CD4-positive, alpha-beta T cell (primary cell): ENCODE measurements at places on chromosomes 6 and 20.
A peak's percentile ranks its signal among the peaks of the same experiment; 100 is the strongest.

GRCh38 chr20:3616250-3616649, 46.9 kb downstream of the GFRA4 start:
- no peak for DNase-seq

GRCh38 chr20:50680105-50680960, 11.0 kb downstream of the RIPOR3 start:
- DNase-seq: no peak

DNA sequence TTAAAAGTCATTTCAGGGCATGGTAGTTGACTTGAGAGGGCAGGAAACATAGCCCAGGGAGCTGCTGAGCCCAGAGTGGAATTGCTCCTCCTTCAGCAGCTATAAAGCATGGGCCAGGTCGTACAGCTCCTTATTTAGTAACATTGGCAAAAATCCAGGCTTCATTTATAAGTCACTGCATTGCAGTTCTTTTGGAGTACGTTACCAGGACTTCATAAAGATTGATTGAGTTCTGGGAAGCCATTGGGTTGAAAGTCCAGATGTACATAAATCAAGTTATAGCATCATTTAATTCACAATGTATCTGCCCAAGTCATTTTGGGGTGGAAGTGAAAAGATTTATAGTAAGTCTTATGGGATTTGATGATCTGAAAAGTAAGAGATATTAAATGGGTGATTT, 53.0 kb upstream of the ANKEF1 start:
- DNase-seq: no peak

GRCh38 chr20:51077686-51078060, 54.8 kb upstream of the KCNG1 start:
- no peak for DNase-seq

DNA sequence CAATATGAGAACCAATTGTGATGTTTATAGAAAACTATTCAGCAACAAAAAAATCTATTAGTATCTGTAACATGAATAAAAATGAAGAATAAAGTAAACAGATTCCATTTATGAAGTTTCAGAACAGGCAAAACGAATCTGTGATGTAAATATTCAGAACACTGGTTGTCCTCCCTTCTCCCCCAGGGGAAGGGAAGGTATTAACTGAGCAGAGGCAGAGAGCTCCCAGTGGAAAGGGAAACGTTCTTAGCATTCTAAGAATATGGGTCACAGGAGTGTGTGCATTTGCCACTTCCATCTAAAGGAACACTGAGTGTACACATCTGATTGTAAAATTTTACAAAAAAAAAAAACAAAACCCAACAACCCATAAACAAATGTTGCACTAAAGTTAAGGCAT, 23.1 kb downstream of the SPAG4 start:
- no peak for DNase-seq

GRCh38 chr20:11248687-11249638, 575.2 kb upstream of the JAG1 start:
- no peak for DNase-seq

GRCh38 chr20:5719861-5720403, 30.3 kb upstream of the SHLD1 start:
- no peak for DNase-seq

DNA sequence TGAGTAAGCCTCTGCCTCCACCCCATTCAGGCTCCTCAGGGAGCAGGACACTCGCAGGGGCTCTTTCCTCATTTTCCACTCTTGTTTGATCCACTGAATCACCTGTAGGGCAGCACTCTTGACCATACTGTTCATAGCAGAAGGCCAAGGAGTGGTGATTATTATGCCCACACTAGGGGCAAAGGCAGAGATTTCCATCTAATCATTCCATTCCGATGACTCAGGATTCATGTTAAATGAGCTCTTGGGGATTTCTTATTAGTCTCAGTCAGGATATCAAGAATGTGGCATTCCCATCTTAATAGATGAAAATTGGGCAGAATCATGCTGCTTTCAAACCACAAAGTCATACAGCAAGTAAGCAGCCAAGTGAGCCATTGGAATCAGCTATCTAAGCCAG, 101.9 kb upstream of the MOCS1 start:
- DNase-seq: no peak

GRCh38 chr6:46136831-46137230, 7.0 kb downstream of the ENPP4 start:
- no peak for DNase-seq

DNA sequence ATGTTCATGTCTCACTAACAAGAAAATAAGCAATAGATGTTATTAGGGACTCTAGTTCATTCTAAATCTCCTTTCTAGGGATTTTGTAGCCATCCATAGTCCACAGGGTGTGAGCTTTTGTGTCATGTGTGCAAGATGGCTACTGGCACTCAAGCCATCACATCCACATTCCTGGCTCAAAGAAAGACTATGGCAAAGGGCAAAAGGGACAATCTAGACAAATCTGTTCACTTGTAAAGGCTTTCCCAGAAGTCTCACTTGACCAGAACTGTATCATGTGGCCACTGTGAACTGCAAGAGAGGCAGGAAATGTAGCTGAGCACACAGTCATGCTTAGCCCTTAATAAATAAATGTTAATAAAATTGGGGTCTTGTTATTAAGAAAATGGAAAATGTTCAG, 212.6 kb upstream of the EXOC2 start:
- DNase-seq: no peak

GRCh38 chr20:19875376-19876221, 117.5 kb downstream of the RIN2 start:
- no peak for DNase-seq

DNA sequence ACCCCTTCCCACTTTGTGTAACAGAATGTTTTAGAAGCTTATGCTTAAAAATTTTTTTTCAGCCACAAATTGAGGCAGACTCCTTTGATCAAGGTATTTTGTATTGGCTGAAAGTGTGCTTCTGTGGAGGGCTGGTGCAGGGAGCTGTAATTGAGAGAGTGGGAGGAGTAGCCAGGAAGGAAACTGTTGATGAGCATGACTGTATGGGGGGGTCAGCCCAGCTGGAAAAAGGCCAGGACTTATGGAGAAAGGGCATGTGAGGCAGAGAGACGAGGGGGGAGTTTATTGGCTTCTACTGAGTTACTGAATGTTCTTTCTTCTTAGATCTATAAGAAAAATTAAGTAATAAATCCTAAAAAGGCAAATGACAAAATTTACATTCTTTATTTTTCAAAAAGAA, 13.4 kb downstream of the RFPL4B start:
- no peak for DNase-seq

- DNase-seq: no peak
Observed at GRCh38 chr6:51045548-51045947, 226.9 kb downstream of the TFAP2B start.

DNA sequence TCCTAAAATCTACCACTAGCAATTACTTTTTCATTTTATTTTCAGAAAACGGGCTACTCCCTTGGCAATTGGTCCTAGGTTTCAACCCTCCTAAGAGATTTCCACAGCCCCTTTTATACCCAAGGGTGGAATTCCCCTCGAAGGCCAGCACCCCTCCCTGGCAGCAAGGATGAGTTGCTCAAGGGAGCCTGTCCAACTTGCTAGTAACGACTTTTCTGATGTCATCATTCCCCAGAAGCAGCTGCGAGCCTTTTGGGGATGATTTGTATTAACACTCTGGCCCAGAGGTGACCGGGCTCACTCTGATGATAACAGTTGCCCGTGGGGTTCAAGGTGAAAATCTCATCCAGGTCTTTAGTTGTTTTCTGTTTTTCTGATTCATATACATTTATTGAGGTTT, 30.7 kb upstream of the NAA20 start:
- DNase-seq: no peak

GRCh38 chr6:128527375-128527774, 7.0 kb upstream of the PTPRK start:
- no peak for DNase-seq

GRCh38 chr6:146884728-146885127, 286.0 kb downstream of the ADGB start:
- DNase-seq: no peak

DNA sequence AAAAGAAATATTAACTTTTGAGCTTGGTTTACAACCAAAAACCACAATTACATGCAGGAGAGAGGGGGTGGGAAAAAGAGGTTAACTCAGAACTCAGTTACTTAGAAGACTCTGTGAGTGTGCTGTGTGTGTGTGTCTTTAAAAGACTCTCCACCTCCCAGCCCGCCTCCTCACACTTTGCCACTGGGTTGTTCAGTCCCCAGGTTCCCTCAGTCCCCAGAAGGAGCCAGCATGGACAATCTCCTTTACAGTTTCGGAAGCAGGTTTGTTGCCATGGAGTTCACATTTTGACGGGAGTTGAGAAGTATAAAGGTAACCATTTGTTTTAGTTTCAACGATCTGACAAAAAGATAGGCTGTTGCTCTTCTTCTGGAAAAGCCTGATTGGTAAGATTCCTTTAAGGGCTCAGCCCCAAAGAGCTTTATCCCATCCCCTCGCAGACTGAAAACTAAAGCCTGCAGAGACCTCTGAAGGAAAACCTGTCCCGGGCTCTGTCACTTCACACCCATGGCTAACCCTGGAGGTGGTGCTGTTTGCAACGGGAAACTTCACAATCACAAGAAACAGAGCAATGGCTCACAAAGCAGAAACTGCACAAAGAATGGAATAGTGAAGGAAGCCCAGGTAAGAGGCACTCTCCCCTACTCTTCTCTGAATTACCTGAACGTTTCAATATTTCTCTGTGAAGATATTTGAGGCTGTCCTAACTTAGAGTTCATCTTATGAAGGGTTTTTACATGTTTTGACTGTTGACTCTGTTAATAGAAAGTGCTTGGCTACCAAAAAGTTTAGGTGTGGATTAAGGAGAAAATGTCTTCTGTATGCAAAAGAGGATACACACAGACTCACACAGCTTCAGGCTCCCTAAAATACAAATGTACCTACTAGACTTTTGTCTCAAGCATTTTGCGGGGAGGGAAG, at the start of gene SPTLC3:
Gene SPTLC3 (plus strand): TSS at position 212 of the 921 bp plus-strand sequence. CDS start 296 bp downstream, at position 508.
- peak; percentile 9 for DNase-seq

DNA sequence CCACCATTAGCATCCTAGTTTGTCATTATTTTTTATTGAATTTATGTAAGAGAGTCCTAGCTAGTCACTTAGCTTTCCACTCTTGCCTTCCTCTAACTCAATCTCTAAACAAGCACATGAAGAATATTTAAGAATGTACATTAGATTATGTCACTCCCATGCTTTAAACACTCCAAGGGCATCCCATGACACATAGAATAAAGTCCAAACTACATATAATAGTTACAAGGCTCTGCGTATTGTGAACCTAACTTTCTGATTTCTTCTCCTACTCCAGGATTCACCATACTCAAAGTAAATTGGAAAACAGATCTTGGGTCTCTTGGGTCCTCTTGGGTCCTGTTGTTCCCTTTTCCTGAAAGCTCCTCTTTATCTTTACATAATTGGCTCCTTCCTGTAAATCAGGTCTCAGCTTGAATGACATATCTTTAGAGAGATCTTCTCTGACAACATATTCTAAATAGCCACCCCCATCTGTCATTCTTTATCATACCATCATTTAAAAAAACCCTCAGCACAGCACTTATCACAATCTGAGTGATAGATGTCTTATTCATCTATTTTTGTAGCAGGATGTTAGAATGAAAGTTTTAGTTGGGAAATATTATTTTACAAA, 1042.4 kb upstream of the FLRT3 start:
- no peak for DNase-seq

GRCh38 chr6:156757849-156758248, 19.3 kb upstream of the ARID1B start:
- DNase-seq: no peak

GRCh38 chr6:122568350-122568749, 41.9 kb upstream of the PKIB start:
- no peak for DNase-seq

DNA sequence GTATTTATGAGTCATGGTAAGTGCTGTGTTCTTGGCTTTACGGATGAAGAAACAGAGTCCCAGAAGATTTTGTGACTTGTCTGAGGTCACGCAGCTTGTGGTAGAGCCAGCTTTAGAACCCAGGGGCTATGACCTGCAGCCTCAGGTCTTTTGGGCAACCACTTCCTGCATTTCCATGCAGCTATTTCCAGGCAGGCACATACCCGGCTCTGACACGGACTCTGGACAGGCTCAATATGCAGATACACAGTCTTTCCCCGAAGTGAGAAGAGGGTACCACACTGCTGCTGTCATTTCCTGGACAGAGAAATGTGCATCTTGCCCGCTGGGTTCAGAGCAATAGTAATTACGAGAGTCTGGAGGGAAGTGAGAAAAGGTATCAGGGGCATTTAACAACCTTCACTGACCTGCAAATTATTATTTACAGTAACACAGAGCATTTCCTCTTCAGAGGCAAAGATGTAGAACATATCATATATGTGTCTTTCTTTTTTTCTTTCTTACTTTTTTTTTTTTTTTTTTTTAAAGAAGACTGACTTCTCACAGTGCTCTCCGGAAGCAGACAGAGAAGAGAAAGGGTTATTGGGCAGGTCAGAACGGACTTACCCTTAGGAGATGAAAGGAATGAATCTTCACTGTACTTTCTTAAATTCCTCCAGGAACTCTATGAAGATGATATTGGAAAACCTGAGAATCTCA, 185.1 kb downstream of the CLIC5 start:
- DNase-seq: peak; percentile 22

DNA sequence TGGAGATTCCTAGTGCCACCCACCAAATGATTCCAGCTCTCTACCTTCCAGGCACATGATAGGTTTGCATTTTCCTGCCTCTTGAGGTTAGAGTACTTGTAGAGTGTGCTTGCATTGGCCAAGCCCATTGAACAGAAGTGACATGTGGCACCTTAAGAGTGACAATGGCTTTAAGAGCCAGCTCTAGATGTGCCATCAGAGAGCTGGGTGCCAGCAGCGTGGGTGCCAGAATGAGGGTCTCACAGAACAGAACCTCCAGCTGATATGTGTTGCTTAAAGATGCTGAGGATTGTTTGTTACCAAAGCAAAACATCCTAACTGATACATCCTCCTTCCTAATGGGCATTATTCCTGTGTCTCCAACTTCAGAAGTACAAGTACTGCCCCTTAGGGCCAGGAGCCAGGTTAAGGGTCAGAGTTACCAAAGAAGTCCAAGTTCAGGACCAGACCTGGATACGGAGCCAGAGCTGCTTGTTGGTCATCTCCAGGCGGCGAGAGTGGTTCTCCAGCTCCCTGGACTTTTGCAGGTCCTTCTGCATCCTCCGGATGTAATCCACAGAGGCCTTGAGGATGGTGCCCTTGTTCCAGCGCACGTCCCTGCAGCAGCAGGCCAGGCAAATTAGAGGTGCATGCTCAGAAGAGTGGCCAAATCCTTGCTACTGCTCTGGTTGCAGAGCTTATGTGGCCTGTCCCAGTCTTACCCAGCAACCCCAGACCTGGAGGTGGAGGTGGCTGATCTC, 47.5 kb downstream of the MDFI start:
- no peak for DNase-seq

DNA sequence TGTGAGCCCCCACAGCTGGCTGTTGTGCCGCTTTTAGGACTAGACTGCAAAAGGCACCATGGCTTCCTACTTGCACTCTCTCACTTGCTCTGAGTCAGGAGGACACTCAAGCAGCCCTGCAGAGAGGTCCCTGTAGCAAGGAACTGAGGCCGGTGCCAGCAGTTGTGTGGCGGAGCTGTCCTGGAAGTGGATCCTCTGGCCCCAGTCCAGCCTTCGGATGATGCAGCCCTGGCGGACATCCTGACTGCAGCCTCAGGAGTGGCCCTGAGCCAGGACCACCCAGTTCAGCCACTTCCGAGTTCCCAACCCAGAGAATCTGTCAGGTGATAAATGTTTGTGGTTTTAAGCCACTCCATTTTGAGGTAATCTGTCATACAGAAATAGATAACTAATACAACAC, 17.5 kb downstream of the CTCFL start:
- no peak for DNase-seq

GRCh38 chr6:138307352-138307751, 70.4 kb upstream of the SMIM28 start:
- no peak for DNase-seq
